RPMI8226 (cell line): ENCODE measurements at places on chromosomes 7 and 10.
A peak's percentile ranks its signal among the peaks of the same experiment; 100 is the strongest.

GRCh38 chr7:120320218-120320961 is 47.4 kb downstream of the KCND2 start:
- no peak for DNase-seq

- DNase-seq, result peak; percentile 69
These were observed 14.0 kb downstream of the DNAJB12 start for GRCh38 chr10:72340510-72341261.

DNA sequence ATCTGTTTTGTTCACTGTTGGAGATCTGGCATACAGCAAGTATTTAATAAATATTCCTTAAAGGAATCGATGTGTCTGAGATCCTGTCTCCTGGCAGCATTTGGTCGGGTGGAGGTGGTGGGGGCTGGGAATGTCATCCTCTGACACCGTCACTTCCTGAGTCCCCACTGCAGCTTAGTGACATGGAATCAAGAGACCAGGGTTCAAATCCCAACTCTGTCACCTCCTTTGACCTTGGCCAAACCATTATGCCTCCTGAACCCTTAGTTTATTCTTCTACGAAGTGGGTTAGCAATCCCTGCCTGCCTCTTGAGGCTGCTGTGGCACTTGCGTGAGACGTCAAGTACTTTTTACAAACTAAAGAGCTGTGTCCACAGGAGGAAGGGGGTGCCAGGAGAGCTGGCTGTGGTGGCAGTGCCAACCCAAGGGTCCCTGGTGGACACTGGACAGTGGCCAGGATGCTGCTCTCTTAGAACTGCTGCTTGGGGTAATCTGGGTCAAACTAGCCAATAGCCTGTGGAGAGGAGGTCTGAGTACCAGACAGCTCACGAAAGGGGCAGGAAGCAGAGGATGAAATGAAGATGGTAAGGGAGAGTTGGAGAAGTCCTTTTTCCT is 8.0 kb upstream of the ZMIZ1 start:
- DNase-seq, result no peak

DNA sequence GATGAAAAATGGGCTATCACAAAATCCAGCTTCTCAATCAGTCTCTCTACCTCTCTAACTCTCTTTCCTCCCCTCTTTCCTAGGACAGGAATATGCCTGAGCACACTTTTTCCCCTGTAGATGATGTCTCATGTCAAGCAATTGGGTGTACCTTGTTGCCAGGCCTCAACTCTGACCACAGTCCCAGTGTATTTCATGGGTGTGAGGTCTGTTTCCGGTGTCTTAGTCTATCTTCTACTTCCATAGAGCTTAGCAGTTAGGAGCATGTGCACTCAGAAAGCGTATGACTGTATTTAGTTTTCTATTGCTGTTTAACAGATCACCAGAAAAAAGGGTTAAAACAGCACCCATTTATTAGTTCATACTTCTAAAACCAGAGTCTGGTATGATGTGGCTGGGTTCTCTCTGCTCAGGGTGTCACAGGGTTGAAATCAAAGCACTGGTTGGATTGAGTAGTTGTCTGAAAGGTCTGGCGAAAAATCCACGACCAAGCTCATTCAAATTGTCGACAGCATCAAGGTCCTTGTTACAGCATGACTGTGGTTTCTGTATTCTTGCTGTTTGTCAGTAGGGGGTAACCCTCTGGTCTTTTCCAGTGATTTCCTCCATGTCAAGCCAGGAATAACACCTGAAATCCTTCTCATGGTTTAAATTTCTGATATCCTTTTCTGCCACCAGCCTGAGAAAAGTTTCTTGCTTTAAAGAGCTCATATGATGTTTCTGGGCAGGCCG is 130.0 kb downstream of the THSD7A start:
- no peak for DNase-seq

GRCh38 chr10:125084614-125085257 is 75.6 kb downstream of the CTBP2 start:
- DNase-seq, result peak; percentile 79

- DNase-seq, result no peak
These were observed 78.5 kb upstream of the PDCD4 start for GRCh38 chr10:110793128-110793812.

DNA sequence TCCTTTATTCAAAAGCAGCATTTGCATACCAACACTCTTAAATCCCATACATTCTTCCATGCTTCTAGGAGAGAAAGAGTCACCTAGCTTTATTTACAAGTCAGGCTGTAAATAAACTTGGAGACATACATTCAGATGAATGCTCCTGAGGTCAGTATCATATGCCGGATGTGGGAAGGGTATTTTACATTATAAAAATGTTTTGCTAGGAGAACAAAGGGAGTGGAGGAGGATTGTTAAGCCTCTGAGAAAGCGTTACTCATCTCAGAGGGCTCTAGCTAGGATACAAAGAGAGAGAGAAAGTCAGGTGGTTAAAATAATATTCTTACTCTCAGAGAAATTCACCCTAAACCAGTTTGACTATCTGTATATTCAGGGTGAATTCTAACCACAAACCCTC is 300.9 kb upstream of the NPSR1 start:
- DNase-seq, result no peak

- DNase-seq, result peak; percentile 37
These were observed 51.4 kb upstream of the PFKFB3 start for GRCh38 chr10:6151087-6151977.

- DNase-seq, result no peak
These were observed 53.3 kb downstream of the TRIM24 start for GRCh38 chr7:138513344-138513871.

DNA sequence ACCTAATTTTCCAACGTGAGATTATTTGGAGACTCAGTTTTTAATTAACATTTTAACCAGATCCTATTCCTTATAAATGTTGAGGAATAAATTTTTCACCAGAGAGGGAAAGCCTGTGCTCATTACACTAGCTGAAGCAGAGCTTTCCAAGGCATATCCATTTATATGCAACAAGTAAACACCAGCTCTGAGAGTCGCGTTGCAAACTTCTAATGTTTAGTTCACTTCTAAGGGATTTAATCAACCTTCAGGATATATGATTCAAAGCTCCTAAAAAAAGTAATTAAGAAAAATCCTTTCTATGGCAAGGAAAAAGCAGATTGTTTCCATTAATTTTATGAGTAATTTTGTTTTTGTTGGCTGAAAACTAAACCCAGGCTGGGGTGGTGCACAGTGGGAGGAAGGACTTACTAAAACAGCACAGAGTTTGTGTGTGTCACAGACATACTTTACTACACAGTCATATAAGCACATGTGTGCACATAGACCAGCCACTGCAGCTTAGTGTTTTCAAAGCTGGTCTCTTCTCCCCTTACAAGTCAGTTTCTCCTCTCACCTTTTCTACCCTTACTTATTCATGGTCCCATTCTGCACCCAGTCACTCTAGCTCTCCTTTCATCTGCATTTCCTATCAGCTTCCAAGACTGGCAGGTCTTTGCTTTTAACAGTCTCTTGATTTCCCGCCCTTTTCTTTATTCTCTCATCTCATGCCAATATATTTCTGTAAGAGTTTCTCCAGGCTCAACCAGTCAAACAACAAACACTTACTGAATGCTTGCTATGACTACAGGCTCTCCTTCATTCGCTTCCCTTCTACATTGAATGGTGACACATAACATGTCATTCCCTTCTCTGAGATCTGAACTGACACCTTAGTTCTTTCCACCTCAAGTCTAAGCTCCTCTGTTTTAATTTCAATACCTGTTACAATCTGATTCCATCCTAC is 81.1 kb upstream of the FZD1 start:
- no peak for DNase-seq

DNA sequence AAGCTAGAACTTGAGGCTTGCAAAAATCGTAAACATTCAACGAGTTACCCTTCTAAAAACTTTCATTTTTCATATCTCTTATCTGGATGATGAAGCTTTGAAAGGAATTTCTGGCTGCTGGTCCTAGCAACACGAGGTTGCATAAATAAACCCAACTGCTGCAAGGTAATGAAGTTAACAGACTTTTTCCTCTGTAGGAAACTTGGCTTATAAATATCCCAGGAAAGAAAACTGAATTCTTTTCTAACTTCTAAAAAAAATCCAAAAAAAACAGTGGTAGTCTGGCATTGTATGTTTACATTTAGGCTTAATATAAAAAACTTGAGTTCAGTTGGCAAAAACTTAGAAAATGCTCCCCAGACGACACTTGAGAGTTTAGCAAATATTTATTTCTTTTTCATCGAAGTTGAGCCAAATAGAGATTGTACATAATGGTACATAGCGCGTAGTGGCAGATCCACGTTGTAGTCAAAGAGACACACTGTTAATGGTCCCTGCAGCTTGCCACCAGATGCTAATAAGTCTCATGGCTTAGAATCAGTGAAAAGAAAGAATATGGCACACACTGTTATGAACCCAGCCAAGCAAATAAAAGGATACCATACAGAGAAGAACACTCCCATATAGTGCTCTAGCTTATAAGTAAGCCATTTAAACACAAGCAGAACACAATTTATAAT is 200.3 kb upstream of the PCLO start:
- DNase-seq, result no peak

GRCh38 chr7:157972914-157973313 is 614.7 kb downstream of the PTPRN2 start:
- no peak for DNase-seq

DNA sequence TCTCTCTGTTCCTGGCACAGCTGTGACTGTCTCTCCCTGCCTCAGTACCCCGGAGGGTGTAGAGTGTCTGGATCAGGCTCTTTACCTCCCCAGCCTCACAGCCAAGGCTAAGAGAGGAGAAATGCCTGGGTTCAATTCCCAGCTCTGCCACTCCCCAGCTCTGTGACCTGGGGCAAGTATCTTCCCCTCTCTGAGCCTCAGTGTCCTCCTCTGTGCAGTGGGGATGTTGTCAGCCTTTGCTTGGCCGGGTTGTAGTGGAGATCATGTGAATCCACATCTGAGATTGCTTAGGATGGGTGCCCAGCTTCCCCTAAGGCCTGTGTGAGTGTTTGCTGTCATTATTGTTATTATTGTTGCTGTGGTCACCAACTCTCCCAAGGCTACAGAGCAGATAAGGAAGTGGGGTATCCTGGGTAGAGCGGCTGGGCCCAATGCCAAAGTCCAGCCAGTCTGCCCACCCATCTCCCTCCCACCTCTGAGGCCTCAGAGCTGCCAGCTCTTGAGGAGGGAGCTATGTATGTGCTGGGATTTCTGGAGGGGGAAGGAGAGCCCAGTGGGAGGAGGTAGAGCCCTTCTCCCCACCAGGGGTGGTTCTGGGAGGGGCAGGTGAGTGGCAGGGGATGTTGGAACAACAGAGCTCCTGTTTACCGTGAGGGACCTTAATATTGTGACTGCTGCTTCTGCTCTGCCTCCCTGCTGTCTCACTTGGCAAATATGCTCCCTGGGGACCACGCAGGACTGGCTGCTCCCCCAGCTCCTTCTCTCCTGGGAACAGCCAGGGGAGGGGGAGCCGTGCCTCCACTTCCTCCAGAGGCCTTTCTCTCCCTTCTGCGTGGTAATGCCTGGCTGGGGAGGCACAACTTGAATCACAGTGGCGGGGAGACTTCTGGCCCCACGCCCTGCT is 170.5 kb downstream of the RPS24 start:
- DNase-seq, result no peak

DNA sequence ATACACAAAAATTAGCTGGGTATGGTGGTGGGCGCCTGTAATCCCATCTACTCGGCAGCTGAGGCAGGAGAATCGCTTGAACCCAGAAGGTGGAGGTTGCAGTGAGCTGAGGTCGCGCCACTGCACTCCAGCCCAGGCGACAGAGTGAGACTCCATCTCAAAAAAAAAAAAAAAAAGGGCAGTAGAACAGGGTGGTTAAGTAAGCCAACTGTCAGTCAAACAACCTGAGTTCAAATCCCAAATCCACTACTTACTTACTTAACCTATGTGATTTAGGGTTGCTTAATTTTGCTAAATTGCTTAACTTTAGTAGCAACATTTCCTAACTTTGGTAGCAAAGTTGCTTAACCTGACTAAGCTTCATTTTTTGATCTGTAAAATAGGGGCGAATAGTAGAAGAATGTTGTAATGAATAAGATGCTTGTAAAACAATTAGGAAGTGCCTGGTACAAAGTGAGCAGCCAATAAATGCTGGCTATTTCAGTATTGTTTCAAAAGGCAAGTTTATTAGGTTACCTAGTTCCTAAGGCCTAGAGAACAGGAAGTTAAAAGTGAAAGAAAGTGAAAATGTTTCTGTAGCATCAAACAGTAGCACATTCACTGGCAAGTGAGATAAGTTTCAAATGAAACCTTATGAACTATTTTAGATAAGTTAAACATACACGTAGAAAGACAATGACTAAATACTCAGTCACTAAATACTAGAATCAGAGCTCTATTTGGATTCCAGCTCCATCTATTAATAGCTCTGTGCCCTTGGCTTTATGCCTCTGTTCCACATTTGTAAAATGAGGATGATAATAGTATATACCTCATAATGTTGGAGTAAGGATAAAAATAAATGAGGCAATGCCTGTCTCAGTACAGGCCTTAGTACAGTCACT is 64.3 kb downstream of the HOXA1 start:
- DNase-seq, result no peak

GRCh38 chr10:43120929-43121314 is 17.3 kb upstream of the CSGALNACT2 start:
- no peak for DNase-seq

- DNase-seq, result no peak
These were observed 172.6 kb upstream of the VIPR2 start for GRCh38 chr7:159317294-159317693.

- no peak for DNase-seq
These were observed 35.5 kb upstream of the KMT2E start for GRCh38 chr7:104978460-104978859.

- no peak for DNase-seq
These were observed 1.1 kb downstream of the PIK3AP1 start for GRCh38 chr10:96719200-96719599.

DNA sequence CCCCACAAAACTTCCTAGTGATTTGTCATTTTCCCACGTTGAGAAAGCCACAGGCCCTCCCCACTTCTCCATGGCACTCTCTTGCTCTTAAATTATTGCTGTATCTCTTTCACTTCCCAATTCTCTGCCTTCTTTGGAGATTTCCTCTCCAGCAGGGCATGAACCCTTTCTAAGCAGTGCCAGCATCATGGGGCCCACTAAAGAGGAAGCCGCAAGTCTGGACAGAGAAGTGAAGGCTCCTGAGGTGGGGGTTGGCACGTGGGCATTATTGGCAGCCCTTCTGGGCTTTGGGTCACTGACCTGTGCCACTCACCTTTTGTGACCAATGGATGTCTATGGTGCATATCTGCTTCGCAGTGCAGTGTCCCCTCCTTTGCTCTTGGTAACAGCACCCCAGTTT is 97.7 kb upstream of the TCF7L2 start:
- DNase-seq, result peak; percentile 15

DNA sequence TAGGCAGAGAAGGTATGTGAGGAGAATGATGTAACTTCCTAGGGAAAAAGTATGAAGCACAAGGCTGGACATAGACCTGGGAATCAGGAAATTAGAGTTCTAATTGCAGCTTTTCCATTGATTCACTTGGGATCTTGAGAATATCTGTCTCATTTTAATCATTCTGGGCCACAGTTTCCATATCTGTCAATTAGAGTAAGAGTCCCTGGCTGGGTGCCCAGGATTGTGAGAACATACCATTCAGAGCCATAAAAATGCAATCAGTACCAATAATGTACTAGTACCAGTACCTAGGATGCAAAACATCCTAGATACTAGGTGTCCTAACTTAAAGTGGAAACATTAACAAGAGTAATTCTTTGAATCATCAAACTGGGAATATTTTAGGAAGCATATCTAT is 29.6 kb downstream of the CAV1 start:
- no peak for DNase-seq
